ENCODE measurements at places on chromosomes 6 and 20.

DNA sequence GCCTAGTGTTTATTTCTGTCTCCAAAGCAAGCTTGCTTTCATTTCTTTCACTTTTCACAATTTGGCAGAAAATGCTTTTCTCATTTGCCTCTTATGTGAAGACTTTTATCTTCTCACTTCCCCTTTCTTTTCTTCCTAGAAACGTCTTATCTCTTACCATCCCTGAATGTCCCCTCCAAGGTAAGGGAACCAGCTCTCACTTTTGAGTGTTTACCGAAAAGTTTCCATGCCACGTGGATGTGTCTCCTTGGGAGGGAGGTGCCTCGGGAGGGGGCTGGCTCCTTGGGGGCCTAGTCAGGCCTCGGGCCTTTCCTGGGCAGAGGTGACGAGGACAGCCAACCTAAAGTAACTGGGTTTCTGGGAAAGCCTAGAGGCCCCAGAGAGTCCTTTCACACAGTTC, 127.4 kb downstream of the CD24 start:
- DNase-seq, result no peak

GRCh38 chr6:106460481-106460880, 100.0 kb downstream of the CRYBG1 start:
- no peak for DNase-seq

DNA sequence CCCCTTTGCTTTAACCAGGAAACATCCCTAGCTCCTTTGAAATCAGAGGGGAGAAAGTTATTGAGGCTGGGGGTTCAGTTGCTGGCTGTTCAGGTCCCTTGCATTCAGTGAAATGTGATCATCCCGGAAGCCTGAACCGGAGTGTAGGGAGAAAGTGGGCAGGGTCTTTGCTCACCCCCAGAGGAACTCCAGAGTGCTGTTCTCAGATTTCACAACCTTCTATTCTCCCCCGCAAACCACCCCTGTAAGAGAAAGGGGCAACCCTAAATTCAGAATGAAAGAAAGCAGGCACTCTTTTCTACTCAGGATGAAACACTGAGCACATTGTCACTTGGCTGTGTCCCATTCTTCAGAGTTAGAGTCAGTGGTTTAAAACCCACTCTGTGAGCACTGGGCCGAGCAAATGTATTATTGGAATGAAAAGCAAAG, 139.8 kb downstream of the KHDC1L start:
- DNase-seq, result no peak

DNA sequence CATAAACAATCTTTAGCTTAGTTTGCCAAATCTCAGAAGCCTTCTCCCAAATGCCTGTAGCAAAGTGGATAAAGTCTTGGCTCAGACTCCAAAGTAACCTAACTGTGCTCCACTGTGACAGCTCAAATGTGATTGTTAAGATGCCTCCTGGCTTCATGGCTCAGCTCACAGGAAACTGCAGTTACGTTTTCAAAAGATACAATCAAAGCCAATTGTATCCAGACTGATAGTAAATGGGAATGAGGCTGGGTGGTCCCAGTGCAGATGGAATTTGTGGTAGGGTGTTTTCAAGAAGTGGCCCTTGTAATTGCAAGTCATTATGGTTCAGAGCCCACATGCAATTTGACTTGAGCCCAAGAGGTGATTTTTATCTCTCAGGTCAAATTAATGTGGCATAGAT, 151.2 kb upstream of the TAB2 start:
- DNase-seq, result no peak

- no peak for DNase-seq
Observed at GRCh38 chr6:73180076-73180738, 45.1 kb downstream of the KHDC1L start.

GRCh38 chr6:132751306-132751705, 6.4 kb downstream of the VNN2 start:
- no peak for DNase-seq

DNA sequence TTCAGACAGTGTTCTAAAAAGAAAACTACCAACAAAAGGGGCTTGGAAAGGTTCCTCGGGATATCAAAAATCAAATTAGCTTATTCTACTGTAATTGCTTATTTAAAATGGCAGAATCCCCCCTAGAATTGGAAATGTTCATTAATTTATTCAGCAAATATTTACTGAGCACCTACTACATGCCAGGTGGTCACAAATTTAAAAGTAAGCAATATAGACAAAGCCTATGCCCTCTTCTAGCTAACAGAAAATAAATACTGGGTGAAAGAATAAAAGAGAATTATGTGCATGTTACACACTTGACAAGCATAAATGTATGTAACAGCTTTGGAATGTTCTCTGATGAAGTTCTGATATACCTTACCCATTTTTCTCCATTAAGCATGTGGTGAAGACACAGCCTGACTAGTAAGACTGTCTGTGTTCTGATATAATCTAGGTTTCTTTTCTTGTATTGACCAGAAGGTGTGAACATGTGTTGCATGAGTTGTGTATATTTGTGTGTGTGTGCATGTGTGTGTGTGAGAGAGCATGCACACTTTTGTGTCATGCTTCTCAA, 606.7 kb upstream of the CITED2 start:
- DNase-seq, result no peak

GRCh38 chr20:59017493-59018231, 1.6 kb upstream of the TUBB1 start:
- DNase-seq, result no peak

DNA sequence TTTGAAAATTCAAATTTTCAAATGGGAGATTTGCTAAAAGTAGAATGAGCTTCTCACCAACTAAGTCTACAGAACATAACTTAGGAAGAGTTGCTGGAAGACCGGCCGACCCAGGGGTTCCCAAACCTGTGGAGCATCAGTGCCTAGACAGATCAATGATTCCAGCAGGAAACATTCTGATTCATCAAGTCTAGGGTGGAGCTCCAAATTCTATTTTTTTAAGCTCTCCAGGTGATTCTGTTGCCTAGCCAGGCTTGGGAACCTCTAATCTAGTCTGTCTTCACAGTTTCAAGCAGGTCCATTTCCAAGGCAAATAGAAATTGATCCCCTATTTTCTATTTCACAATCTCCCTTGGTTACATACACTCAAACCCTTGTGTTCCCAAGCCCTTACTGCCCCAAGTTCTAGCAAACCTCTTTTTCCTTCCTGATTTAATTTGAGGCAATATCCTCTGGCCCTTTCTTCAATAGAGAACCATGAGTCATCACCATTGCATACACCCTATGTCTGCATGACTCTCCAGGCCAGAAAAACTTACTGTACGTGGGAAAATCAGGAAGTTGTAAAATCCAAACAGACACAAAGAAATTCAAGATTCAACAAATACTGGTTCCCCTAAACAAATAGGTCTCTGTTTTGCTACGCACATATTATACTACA, 8.9 kb downstream of the ATXN1 start:
- no peak for DNase-seq

DNA sequence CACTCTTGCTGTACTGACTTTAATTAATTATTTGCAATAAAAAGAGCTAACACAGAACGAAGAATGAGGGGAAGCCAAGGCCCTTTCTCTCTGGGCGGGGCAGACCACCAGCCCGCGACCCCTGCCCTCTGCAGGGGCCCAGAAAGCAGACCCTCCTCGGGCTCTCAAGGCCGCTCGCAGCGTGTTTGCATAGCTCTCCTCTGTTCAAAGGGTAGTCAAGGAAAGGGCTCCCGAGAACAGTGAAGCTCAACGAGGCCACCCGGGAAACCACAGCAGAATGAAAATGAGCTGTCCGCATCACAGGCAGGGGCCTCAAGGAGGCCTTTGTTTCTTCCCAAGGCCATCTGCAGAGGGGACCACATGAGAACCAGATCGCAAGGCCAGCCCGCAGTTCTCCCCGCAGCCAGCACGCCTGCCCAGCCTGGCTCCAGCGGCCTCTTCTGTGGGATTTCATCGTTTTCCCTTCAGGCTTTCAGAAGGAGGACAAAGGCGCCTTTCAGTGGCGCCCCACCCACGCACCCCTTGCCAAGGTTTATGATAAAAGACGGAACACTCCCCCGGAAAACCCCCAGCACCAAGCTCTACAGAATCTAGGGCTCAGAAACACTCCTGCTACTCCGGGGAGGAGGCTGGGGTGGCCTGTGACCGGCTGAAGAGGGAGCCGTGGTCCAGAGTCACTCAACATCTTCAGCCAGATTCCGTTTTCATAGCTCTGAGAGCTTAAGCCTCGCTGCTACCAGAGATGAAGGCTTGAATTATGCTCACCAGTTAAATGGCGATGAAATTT, 25.3 kb downstream of the ACSS1 start:
- no peak for DNase-seq

GRCh38 chr6:158361961-158362669, 49.9 kb downstream of the TULP4 start:
- no peak for DNase-seq

- DNase-seq, result no peak
Observed at GRCh38 chr6:109292983-109293586, 89.2 kb downstream of the CD164 start.

DNA sequence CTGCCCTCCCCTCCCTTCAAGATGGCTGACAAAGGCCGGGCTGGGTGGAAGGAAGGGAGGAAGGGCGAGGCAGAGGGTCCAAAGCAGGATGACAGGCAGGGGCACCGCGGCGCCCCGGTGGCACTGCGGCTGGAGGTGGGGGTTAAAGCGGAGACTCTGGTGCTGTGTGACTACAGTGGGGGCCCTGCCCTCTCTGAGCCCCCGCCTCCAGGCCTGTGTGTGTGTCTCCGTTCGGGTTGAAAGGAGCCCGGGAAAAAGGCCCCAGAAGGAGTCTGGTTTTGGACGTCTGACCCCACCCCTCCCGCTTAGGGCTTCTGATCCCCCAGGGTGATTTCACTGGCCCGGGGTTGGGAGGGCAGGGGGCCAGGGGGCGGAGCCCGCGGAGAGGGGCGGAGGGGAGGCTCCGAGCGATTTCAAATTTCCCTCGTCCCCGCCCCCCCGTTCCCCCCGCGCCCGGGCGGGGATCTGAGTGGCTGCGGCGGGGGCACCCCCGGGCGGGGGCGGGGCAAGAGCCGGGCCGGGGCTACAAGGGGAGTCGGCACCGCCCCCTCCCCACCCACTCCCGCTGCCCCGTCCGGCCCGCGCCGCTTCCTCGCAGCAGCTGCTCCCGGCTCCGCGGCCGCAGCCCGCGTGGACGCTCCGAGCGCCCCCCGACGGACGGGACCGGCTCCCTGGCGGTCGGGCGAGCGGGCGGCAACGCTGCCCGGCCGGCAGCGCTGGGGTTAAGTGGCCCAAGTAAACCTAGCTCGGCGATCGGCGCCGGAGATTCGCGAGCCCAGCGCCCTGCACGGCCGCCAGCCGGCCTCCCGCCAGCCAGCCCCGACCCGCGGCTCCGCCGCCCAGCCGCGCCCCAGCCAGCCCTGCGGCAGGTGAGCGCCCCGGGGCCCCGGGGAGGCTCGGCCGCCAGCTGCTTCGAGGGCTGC, at the start of gene DNMT3B:
TSS of gene DNMT3B (plus strand) at position 555 of the 923 bp plus-strand sequence. CDS start 17,939 bp downstream, outside the sequence.
- no peak for DNase-seq

DNA sequence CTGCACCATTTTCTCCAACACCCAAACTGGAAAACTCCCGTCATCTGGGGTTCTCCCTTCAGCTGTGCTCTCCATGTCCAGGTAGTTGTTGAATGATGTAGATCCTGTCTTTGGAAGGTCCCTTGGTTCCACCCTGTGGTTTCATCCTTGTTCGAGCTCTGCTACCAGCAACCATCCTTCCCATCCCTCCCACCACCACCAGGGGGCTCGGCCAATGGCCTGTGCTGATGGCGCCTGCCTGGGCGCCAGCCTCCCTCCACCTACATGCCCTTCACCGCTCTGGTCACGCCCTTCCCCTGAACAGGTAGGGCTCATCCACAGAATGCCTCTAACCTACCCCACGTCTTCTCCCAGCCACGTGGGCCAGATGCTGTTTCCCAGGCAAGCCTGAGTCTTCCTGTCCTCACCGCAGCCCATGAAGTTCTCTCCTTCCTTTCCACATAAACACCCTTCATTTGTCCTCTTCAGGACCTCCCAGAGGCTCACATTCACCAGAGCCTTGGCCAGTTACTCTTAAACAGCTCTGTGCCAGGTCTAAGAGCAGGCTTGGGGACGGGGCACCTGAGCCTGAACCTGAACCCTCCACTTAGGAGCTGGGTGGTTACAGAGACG, 75.1 kb upstream of the DUSP22 start:
- no peak for DNase-seq

DNA sequence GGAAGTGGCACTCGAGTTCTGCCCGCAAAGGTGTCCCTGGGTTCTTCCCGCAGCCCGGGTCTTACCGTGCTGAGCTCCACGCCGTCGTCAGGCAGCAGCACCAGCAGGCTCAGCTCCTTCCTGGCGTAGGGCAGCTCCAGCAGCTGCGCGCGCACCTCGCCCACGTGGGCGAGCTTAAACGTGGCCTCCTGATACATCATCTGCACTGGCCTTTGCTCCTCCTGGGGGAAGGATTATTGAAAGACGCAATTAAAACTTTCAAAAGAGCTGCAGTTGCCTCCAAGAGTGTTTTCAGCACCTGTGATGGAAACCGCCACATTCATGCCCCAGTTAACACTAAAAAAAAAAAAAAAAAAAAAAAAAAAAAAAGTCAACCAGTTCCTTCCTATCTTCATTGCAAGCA, 11.3 kb downstream of the SERPINB9 start:
- no peak for DNase-seq

DNA sequence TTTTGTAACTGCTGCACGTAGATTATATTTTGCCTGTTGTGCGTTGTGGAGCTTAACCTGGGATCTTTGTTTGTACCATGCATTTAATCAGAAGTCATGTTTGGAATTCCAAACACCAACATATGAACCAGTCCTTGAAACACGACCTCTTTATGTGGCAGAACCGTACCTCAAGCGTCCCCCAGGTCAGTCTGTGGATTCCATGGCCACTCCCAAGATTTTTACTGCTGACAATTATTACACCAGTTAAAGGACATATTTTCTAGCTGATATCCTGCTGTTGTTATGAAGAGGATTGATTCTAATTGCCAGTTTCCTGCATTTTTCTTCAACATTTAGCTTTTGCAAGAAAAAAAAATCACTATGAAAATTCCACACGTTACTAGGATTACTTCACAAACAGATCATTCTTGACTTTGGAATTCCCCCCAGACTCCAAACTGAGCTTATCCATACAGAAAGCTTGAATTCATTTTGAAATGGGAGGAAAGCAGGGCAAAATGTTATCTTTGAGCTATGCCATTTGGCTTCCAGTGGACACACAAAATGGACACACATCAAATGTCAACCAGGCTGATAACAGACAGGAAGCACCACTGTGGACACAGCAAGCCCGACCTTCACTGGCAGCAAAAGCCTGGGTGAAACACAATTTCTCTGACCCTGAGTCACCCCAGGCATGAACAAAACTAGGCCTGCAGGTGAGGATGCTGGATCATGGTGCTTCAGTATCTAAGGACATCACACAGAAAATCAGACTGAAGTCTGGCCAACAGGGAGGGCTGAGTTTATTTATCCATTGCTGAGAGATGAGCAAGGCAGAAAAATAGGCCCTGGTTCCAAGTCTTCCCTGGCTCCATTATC, 542.9 kb upstream of the JAG1 start:
- no peak for DNase-seq

- no peak for DNase-seq
Observed at GRCh38 chr6:159983641-159984080, 14.8 kb downstream of the IGF2R start.

GRCh38 chr6:160122744-160123143, 1.1 kb downstream of the SLC22A1 start:
- no peak for DNase-seq

- DNase-seq, result no peak
Observed at GRCh38 chr6:77492530-77492929, 29.2 kb upstream of the HTR1B start.
